ENCODE measurements at places on chromosomes 4 and X.
A peak's percentile ranks its signal among the peaks of the same experiment; 100 is the strongest.

GRCh38 chr4:85370400-85371032, 104.4 kb upstream of the ARHGAP24 start:
- DNase-seq = peak; percentile 46

GRCh38 chrX:97995834-97996233, 1112.1 kb downstream of the RPA4 start:
- no peak for DNase-seq

GRCh38 chr4:15004739-15005301, 2.5 kb downstream of the CPEB2 start:
- DNase-seq = peak; percentile 78

DNA sequence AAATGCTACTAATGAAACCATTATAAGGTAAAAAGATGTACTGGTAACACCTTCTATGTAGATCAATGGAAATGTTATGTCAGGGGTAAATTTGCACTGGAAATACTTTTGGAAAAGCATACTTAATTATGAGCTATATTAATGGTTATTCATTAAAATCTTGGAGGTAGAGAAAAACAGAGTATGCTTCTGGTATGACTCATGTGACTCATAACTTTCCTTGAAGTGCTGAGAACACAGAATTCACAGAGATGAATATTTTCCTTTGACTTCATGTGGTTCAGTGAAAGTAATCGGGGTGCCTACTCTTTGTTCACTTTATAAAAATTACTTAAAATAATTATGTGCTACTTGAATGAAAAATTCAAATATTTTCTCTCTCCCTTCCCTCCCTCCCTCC, 254.2 kb downstream of the KCTD8 start:
- DNase-seq = no peak

- no peak for DNase-seq
Observed at GRCh38 chr4:130393231-130393630, 1297.3 kb downstream of the C4orf33 start.

- no peak for DNase-seq
Observed at GRCh38 chr4:1745697-1746096, 24.4 kb downstream of the TACC3 start.

DNA sequence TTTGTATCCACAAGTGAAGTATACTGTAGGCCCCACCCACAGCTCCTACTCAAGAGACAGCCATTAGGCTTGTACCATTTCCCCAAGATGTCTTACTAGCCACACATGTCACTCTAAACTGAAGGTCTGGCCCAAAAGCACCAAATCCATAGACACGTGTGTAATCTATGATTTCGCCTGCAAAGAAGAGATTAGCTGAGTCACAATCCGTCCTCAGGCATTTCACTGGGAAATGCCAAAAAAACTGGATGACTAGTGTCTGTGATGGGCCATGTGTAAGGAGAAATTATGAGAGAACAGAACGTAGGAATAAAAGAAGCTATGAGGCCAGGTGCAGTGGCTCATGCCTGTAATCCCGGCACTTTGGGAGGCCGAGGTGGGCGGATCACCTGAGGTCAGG, 21.9 kb upstream of the RP2 start:
- DNase-seq = no peak

DNA sequence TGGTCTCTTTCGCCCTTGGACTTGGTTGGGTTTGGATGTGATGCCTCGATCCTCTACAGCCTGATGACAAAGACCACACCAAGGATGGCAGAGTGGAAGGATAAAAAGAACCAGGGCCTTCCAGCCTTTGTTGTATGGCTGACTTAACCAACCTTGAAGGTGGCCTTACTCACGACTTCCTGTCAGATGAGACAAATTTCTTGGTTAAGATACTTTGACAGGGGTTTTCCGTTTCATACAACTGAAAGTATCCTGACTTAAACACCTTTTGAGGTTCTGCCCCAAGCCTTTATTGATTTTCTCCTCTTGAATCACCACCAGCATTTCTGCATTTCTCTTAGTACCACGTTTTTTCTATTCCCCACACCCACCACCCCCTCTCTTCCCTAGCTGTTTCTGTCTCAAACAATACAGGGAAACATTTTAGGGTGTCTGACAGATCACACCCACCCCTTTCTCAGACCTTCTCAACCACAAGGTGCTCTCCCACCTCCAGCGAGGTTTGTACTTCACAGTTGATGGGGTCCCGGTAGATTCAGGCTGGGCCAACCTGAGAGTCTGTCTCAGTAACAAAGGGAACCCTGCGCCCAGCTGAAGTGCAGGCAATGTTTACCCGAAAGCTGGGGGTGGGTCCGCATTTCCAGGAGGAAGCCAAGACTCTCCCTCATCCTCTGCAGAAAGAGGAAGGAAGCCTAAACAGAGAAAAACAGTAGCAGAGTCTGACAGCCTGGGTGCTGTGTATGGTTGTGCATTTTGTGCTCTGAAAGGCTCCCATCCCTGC, 5.0 kb upstream of the TSPAN5 start:
- DNase-seq = no peak

DNA sequence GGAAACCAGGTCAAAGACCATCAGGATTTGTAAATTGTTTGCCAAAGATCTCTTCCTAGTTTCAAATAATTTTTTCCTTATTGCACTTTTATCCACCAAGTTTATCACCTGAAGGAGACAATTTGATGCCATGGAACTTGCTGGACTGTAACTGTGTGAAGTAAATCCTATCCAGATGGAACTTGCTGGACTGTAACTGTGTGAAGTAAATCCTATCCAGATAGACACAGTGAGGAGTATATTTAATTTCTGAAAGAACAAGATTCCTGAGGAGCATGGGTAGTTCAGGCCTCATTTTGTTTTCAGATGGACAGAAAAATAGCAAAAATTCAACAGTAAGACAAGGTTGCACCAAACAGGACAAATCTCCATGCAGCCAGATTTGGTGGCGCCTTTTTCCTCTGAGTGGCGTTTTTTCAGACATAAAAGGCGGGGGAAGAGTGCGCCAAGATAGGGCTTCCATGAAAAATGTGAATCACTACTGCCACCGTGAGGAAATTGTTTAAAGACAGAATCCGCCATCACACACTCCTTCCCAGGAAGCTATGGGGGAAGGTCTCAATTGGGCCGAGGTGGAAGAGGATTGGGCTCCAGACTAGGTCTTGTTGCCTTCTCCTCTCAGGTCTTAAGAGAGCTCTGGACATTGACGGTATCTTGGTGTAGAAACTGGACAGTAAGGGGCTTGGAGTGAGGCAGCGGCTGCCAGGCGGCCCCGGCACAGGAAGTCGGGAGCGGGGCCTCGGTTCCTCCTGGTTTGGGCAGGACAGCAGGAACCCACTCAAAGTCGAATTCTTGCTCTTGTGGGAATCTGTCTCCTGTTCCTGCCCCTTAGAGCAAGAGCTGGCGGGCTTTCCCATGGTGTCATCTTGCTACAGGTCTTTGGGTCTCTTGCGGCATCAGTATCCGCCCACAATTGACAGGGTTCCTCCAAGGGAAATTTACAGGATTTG, 234.7 kb downstream of the OR13H1 start:
- peak; percentile 87 for DNase-seq

DNA sequence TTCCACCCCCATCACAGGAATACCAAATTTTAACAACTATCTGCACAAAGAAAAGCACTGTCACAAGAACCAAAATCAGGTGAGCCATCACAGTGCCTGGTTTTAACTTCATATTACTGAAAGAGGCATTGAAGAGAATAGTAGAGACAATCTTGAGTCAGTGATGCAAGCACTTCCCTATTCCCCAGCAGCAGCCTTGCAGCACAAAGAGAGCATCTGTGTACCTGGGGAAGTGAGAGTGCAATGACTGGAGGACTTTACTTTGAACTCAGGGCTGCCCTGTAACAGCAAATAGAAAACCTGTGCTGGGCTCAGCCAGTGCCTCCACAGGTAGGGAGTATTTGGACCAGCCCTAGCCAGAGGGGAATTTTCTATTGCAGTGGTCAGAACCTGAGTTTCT, 361.8 kb downstream of the TEX13C start:
- no peak for DNase-seq

- DNase-seq = no peak
Observed at GRCh38 chr4:127138586-127138985, 494.2 kb upstream of the INTU start.

DNA sequence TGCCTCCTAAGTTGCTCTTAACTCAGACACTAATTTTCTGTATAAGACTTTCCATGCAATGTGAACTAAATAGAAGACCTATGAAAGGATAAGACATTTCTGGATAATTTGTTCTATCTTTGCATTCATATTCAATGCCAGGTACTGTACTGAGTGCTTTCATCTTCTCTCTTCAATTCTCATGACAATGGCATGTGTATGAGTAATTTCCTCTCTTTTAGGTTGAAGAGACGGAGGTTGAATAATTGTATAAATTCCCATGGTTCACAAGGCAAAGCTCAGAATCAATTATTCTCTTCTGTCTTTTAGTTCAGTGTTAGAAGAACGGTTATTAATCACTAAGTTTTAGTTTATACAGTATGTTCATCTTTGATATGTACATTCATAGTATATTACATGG, 29.3 kb upstream of the CFAP299 start:
- DNase-seq = no peak

DNA sequence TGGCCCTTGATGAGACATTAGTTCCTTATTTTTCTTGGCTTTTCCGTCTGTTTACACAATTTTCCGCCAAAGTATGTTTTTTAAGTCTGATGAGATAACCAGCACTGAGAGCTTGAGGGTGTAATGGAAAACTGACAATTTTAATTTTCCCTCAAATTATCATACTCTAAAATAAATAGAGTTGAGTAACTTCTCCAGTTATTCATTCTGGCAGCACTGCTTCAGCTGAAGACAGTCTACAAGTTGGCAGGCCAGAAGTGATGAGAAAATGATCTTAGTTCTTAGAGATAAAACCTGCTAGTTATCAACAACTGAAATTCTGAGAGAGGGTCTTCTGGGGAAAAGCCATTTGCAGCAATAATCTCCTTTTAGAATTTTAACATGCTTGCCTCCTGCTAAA, 241.6 kb upstream of the TET2 start:
- no peak for DNase-seq

DNA sequence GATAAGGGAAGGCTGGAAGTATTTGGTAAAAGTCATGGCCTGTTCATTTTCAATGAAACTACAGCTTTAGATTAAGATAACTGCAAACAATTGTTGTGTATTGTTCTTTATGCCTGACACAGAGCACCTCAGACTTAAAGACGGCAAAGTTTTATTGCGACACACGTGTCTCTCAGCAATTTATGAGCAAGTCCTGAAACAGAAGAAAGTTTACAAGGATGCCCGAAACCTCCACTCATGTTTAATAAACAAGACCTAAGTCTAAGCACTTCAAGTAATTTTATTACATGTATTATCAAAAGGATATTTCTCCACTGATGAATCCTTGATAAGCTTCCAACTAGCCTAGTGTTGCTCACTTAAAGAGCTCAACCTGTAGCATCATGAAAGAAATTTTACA, 51.0 kb downstream of the DHX15 start:
- no peak for DNase-seq

DNA sequence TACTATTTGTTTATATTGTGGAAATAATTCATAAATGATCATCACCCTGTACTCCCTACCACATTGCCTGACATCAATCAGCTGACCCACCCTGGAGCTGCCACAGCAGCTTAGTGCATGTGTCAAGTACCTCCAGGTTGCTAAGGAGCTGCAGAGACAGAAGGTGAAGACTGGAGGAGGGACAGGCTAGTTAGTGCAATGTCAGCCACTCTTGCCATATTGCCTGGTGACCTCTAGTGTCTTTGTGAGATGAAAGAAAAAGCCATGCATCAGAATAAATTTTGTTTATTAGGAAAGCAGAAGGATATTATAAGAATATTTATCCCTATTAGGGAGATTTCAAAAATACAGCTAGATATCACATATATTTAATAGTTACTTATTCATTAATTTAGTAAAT, 243.9 kb upstream of the FAT4 start:
- no peak for DNase-seq

DNA sequence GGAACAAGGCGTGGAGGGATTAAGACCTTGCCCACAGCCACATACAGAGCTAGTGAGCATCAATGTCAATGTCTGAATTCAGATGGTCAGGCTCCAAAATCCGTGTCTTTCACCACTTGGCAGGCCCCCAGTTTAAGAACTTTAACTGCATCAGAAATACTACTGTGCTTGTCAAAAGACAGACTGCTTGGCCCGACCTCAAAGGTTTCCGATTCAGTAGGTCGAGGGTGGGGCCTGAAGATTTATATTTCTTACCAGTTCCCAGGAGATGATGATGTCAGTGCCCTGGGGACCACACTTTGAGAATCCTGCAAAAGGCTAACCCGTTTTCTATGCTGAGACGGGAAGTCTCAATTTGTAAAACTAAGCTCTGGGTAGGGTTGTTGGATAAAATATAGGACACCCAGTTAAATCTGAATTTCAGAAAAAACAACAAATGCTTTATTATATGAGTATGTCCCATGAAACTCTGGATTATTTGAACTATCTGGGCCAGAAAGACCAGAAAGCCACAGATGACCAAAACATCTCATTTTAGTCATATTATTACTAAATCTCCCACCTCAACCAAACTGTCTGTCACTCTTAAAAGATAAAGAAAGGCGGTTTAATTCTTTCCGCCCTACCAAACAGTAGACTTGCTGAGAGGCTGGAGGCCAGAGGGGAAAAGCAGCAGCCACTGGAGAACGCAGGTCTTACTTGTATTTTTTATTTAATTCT, 42.7 kb downstream of the GATB start:
- DNase-seq = no peak

DNA sequence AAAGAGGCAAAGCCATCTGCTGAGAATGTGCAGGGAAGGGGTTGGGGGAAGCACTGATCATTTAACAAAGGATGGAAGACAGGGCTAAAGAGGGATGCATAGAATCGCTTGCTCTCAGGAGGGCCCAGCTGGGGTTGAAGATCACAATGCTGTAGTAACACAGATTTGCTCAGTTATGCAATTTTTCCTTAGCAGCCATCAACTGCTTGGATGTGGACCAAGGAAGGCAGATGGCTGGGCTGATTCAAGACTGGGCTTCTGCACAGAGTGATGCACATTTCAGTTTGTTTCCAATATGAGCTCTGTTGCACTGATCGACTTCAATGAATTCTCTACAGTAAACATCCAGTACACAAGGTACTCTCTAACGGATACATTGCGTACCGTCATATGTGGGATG, 127.8 kb upstream of the TBL1X start:
- peak; percentile 10 for DNase-seq

- DNase-seq = no peak
Observed at GRCh38 chr4:78150543-78150864, 93.4 kb downstream of the FRAS1 start.

- no peak for DNase-seq
Observed at GRCh38 chr4:23614284-23614892, 275.5 kb downstream of the PPARGC1A start.

- DNase-seq = no peak
Observed at GRCh38 chr4:22336822-22337221, 179.0 kb downstream of the ADGRA3 start.

GRCh38 chr4:112170451-112170993, 25.3 kb downstream of the FAM241A start:
- no peak for DNase-seq

DNA sequence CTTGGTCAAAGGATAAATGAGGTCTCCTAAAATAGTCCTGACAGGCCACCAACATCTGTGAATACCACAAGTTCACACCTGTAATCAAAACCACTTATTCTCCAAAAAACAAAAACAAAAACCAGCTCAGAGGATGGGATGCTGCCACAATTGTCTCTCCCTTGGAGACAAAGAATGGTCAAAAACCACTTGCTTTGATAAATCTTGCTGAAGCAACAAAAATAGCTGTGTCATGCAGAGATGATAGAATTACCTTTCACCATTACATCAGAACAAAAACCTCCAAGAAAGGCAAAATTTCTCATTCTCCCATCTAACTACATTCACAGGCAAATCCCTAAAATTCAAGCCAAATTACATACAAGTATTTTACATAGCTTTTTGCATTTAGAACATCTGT, 180.4 kb downstream of the MAML3 start:
- no peak for DNase-seq

Measured in midbrain (tissue), 1 donor.